Large intestine (tissue), 12 donors: ENCODE measurements at places on chromosomes 13 and 19.

GRCh38 chr13:51027644-51028043, 83.4 kb downstream of the C13orf42 start:
- no peak overlapping the region for H3K4me3 ChIP-seq
- no peak overlapping the region for H3K27ac ChIP-seq
- no peaks in the 10 kb centered on the region for H3K36me3 ChIP-seq
- H3K27me3 ChIP-seq: no peaks in the 10 kb centered on the region
- no peaks in the 10 kb centered on the region for H3K4me1 ChIP-seq
- DNase-seq: no peak

DNA sequence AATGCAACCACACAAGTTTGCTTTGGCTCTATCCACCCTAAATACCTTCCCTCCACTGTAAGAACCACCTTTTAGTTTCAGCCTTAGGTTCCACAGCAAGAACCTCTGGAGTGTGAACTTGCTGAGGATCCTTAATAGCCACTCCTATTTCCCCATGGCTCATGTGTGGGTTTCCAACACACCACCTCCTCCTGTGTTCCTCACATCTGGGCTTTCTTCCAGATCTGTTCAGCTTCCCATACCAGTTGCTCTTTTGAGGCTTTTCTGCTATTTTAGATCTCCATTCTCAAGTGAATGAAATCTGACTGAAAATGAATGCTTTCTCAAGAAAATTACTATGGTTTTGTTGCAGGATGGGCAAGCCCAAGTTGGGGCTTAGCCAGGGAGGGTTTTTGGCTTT, 104.8 kb upstream of the MIR17HG start:
- no peak overlapping the region for H3K27ac ChIP-seq
- no peaks in the 10 kb centered on the region for H3K27me3 ChIP-seq
- no peaks in the 10 kb centered on the region for H3K36me3 ChIP-seq

- no peak overlapping the region for H3K4me3 ChIP-seq
- no peak overlapping the region for H3K27ac ChIP-seq
- DNase-seq: no peak
- no peaks in the 10 kb centered on the region for H3K4me1 ChIP-seq
- H3K36me3 ChIP-seq: no peaks in the 10 kb centered on the region
- no peaks in the 10 kb centered on the region for H3K27me3 ChIP-seq
Observed at GRCh38 chr13:89627996-89628395, 1719.5 kb upstream of the MIR17HG start.

GRCh38 chr13:65943024-65943423, 1287.1 kb downstream of the PCDH9 start:
- no peak for DNase-seq
- no peaks in the 10 kb centered on the region for H3K36me3 ChIP-seq
- no peaks in the 10 kb centered on the region for H3K27me3 ChIP-seq

DNA sequence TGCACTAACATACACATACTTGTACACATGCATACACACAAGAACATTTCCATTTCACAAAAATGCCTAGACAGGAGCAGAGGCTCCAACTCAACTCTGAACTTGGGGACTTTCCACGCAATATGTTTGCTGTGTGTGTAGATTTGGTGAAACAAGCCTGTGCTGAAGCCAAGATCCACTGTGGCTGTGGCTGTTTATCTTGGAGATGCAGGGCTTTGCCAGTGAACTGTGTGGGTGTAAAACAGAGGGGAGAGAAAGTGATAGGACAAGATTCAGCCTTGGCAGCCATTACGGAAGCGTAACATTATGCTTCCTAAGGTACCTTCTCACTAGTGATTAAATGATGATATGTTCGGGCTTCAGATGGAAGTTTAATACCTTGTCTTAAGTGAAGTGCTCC, 73.2 kb upstream of the MBNL2 start:
- no peak for DNase-seq
- H3K27me3 ChIP-seq: no peaks in the 10 kb centered on the region
- no peaks in the 10 kb centered on the region for H3K4me1 ChIP-seq
- H3K36me3 ChIP-seq: no peaks in the 10 kb centered on the region

GRCh38 chr13:46544811-46545210, 8.2 kb upstream of the LRCH1 start:
- H3K4me1 ChIP-seq: no peaks in the 10 kb centered on the region
- H3K36me3 ChIP-seq: no peaks in the 10 kb centered on the region
- no peak overlapping the region for H3K4me3 ChIP-seq
- no peak for DNase-seq
- peaks cover 2% of the 10 kb centered on the region for H3K27me3 ChIP-seq

DNA sequence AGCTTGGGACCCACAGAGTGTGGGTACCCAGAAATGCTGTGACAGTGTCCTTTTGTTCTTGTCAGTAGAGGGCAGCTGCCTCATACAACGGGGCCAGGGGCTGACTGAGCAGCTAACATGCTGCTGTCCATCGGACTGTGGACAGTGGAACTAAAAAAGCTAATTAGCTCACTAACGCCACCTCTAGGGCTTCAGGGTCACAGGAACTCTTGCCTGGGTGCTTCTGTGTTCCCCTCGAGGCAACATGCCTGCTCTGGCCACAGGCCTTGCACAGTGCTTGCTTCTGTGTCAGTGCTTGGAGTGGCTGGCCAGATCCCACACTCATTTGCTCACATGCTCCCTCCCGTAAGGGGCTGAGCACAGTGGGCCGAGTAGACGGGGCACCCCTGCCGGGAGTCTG, 377.0 kb downstream of the OLFM4 start:
- no peak overlapping the region for H3K27ac ChIP-seq
- H3K27me3 ChIP-seq: no peaks in the 10 kb centered on the region

DNA sequence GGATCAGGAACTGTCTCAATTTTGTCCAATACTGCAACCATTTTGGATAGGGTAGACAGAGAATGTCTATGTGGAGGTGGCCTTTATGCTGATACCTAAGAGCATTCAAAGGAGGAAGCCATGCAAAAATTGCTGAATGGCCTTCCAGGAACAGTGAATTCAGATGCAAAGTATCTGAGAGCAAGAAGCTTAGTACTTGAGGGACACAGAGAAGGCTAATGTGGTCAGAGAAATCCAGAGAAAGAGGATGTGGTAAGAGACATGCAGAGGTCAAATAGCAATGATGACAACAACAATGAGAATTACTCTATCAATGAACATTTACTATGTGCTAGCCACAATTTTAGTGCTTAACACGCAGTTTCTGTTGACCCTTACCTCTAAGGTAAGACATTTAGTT, 785.6 kb upstream of the KLHL1 start:
- H3K27me3 ChIP-seq: no peaks in the 10 kb centered on the region
- H3K27ac ChIP-seq: no peak overlapping the region
- no peaks in the 10 kb centered on the region for H3K36me3 ChIP-seq
- H3K4me1 ChIP-seq: no peaks in the 10 kb centered on the region
- no peak for DNase-seq

DNA sequence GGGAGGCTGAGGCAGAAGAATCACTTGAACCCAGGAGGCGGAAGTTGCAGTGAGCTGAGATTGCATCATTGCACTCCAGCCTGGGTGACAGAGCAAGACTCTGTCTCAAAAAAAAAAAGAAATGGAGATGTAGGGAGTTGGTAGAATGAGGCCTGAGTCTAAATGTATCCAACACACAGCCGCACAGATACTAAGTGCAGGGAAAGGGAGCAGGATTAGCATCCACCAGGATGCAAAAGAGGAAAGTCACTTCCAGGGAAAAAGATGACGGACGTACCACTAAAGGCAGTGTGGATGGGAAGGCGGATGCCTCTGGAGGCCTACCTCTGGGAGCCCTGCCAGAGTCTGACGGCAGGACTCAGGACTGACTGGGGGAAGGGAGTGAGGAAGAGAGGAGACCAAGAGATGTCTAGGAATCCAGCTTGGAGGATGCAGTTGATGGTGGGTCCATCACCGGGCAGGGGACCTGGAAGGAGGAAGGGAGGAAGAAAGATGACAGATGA, 6.8 kb downstream of the FAM98C start:
- H3K36me3 ChIP-seq: peaks cover 20% of the 10 kb centered on the region
- no peaks in the 10 kb centered on the region for H3K27me3 ChIP-seq
- no peak for DNase-seq
- H3K4me1 ChIP-seq: no peaks in the 10 kb centered on the region
- H3K4me3 ChIP-seq: no peak overlapping the region

DNA sequence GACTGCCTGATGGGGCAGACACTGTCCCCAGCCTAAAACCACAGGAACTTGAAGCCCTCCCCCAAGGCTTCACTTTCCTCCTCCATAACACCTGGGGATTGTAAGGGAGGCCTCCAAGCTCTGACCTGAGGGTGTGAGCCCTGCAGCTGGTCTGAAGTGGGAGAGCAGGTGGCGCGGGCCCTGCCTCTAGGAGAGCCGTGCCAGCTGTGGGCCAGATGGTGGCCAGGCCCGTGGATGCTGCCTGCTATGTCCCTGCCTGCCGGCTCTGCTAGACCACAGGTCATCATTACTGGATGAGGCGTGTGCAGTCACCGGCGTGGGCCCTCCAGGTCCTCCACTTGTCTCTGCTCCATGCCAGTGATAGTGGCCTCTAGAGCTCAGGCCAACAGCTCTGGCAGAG, 3.5 kb upstream of the KLHL26 start:
- H3K4me1 ChIP-seq: peaks cover 22% of the 10 kb centered on the region
- no peak overlapping the region for H3K27ac ChIP-seq
- no peak for DNase-seq
- no peaks in the 10 kb centered on the region for H3K36me3 ChIP-seq

DNA sequence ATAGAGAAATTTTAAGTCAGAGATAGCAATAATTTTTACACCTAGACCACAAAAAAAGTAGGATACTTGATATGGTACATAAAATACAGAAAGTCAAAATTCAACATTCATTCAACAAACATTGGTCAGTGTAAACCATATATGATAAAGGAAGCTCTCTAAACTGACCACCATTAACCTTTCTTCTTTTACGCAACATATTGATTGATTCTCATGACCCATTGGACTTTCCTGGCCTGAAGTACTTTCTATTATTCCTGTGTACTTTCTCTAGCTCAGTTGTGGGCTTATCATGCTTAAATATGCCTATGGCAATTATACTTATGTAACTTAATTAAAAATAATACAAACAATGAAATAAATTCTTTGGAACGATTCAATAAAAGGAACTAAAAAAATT, 10.7 kb downstream of the PIBF1 start:
- no peaks in the 10 kb centered on the region for H3K27me3 ChIP-seq
- peaks cover 17% of the 10 kb centered on the region for H3K36me3 ChIP-seq
- H3K4me3 ChIP-seq: no peak overlapping the region
- no peak for DNase-seq
- H3K4me1 ChIP-seq: no peaks in the 10 kb centered on the region
- H3K27ac ChIP-seq: no peak overlapping the region

- H3K27me3 ChIP-seq: no peaks in the 10 kb centered on the region
- no peak overlapping the region for H3K4me3 ChIP-seq
- no peak for DNase-seq
- peaks cover 21% of the 10 kb centered on the region for H3K36me3 ChIP-seq
- no peaks in the 10 kb centered on the region for H3K4me1 ChIP-seq
Observed at GRCh38 chr19:5058521-5059212, 89.8 kb downstream of the KDM4B start.

DNA sequence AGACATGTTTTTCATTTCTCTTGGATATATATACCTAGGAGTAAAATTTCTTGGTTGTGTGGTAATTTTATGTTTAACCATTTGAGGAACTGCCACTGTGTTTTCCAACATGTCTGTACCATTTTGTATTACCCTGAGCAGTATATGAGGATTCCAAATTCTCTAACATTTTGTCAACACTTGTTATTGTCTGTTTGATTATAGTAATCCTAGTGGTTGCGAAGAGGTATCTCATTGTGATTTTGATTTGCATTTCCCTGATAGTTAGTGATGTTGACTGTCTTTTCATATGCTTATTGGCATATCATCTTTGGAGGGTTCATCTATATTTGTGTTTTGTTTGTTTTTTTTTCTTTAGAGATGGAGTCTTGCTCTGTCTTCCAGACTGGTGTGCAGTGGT, 21.4 kb downstream of the GARRE1 start:
- H3K27ac ChIP-seq: no peak overlapping the region
- no peaks in the 10 kb centered on the region for H3K27me3 ChIP-seq
- H3K4me3 ChIP-seq: no peak overlapping the region
- peaks cover 6% of the 10 kb centered on the region for H3K36me3 ChIP-seq
- DNase-seq: no peak

GRCh38 chr19:42442833-42443232, at the start of gene CXCL17:
Gene CXCL17 (minus strand): TSS chr19:42442946. CDS start chr19:42442832, 114 bp downstream.
- H3K27me3 ChIP-seq: no peaks in the 10 kb centered on the region
- peak within 1 kb of the TSS; percentile 78 for H3K27ac ChIP-seq
- no peaks in the 10 kb centered on the region for H3K36me3 ChIP-seq
- H3K4me3 ChIP-seq: no peak within 1 kb of the TSS
- no peak for DNase-seq

- DNase-seq: no peak
- H3K4me3 ChIP-seq: no peak overlapping the region
Observed at GRCh38 chr19:1938071-1938470, 2.9 kb upstream of the CSNK1G2 start.

DNA sequence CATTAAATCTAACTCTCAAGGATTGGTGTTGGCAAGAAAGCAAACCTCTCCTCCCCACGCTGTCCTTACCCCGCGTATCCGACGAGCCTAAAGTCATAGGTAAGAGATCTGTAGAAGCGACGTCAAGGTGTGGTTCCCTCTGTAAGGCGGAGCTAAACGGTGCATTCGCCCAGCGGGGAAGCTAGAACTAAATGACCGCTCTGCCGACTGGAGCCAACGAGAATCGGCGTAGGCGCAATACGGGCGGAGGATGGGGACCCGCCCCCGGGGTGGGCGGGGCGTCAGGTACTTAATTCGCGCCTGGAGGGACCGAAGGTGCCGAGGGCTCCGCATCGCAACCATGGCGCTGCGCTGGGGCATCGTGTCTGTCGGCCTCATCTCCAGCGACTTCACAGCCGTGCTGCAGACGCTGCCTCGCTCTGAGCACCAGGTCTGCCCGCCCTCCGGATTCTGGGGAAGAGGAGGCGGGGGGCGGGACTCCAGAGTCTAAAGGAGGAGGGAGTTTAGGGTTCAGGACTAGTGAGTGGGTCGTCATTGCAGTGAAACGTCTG, at the start of gene DHDH:
Gene DHDH (plus strand): TSS at position 318 of the 551 bp plus-strand sequence. CDS start 23 bp downstream, at position 341.
- peak within 1 kb of the TSS; percentile 48 for H3K4me3 ChIP-seq
- H3K27ac ChIP-seq: peak within 1 kb of the TSS; percentile 35
- peaks cover 3% of the 10 kb centered on the region for H3K27me3 ChIP-seq
- peaks cover 18% of the 10 kb centered on the region for H3K4me1 ChIP-seq
- DNase-seq: peak; percentile 94

GRCh38 chr13:44668688-44669087, 92.6 kb upstream of the TSC22D1 start:
- H3K27ac ChIP-seq: no peak overlapping the region
- no peak for DNase-seq
- no peak overlapping the region for H3K4me3 ChIP-seq
- H3K36me3 ChIP-seq: no peaks in the 10 kb centered on the region
- no peaks in the 10 kb centered on the region for H3K4me1 ChIP-seq

DNA sequence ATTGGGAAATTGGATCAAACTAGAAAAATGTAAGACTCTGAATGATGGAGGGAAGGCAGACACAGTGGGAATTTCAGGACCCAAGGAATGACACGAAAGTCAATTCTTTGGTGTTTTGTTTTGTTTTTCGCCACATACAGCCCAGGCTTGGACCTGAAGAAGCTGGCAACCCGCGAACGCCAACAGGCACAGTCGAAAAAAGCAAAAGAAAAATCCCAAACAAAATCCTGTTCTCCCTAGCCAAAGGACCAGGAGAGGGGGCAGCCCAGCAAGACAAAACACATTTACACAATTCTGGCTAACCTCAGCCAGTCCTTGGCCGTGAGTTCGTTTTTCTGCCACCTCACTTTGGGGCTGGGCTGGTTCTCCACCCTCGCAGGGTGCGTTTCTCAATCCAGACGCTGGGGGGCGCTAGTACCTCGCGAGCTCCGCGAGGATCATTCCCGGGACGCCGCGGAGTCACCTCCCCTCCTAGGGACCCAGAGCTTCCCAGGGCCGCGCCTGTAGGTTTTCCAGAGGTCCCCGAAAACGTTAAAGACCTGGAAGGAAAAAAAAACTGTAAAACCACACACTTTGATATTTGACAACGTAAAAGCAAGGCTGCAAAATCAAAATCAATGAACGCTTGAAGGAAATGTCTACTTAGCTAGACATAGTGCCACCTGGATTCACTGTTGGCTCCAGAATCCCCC, 34.9 kb upstream of the TPM4 start:
- no peak overlapping the region for H3K27ac ChIP-seq
- peak; percentile 69 for DNase-seq
- no peaks in the 10 kb centered on the region for H3K27me3 ChIP-seq
